ENCODE measurements at places on chromosomes 5 and 9. TPM values are rescaled to one million over a fixed set of nuclear protein-coding genes. Genes with fewer than 3 reads are reported as not detected.

CCDC180 gene
- total RNA-seq: 9.8 TPM

LVRN gene
- 1.6 TPM for total RNA-seq

ROR2 gene
- 0.82 TPM for total RNA-seq

NOXA1 gene
- total RNA-seq: 1.2 TPM

CAVIN4 gene
- total RNA-seq: 14.7 TPM

NR5A1 gene
- not detected for total RNA-seq

NRG2 gene
- total RNA-seq: 5.3 TPM

LCN15 gene
- not detected for total RNA-seq

ADAMTS16 gene
- total RNA-seq: 3.7 TPM

PCDHGA1 gene
- total RNA-seq: 3.3 TPM

CD274 gene
- total RNA-seq: under 0.01 TPM

GPR21 gene
- total RNA-seq: 28.9 TPM

DMRT3 gene
- not detected for total RNA-seq

MIGA2 gene
- 12.6 TPM for total RNA-seq

ERAP2 gene
- total RNA-seq: 6.1 TPM

SAPCD2 gene
- 1.2 TPM for total RNA-seq

SCGB3A2 gene
- total RNA-seq: not detected
